ENCODE measurements at places on chromosomes 6 and 20.

DNA sequence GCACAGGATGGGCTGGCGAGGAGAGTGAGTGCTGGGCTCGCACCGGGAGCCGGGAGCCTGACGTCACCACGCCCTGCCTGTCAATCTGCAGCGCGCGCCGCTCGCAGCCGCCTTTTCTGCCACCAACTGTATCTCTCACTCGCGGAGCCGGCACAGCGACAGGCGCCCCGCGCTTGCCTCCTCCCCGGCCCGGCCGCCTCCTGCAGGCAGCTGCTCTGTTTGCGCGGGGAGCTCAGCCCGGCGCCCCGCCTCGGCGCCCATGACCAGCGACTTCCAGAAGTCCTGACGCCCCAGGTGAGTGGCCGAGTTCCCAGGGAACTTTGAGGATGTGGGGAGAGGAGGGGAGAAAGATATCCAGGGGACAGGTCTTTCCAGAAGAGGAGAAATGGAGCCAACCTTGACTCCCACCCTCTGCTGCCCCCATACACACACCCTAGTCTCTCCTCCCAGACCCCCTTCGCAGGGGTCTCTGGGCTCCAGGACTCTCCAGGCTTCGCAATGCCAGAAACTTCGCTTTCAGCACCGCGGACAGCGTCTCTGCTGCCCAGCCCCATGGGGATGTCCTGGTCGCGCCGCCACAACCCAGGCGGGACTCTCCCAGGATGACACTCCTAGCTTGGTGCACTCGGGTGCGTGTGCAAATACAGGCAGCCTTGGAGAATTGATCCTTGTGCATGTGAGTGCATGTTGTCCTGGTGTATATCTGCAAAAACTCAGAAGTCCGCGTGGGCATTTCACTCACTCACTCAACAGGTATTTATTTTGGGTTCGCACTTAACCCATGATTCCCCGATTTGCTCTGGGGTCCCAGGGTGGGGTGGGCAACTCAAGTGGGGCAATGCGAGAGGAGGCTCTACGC, at the start of gene GPR6:
TSS of gene GPR6 (plus strand) at position 138 of the 859 bp plus-strand sequence. CDS start 802 bp downstream, outside the sequence.
- peak; percentile 74 for DNase-seq

- DNase-seq, result no peak
Observed at GRCh38 chr20:53941680-53942471, 128.5 kb downstream of the BCAS1 start.

DNA sequence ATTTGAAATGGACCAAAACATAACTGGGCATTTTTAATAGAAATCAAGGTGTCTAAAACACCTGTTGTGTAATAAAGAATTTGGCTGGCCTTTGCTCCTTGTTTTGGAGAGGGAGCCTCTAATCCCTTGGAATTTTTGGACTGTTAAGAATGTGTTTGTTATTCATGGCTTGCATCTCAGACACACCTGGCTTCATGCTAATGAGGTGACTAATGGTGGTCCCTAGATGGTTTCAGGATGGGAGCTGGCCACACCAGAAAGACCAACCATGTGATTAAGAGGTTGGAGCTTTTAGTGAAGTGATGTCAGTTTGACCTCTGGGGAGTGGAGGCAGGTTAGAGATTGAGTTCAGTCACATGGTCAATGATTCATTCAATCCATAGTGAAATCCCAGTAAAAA, 328.4 kb downstream of the DHX35 start:
- no peak for DNase-seq

- DNase-seq, result no peak
Observed at GRCh38 chr20:47088335-47088734, 193.7 kb downstream of the EYA2 start.

GRCh38 chr6:113203715-113204110, 653.4 kb upstream of the MARCKS start:
- no peak for DNase-seq

- DNase-seq, result no peak
Observed at GRCh38 chr6:82861121-82861520, 204.5 kb downstream of the UBE3D start.

DNA sequence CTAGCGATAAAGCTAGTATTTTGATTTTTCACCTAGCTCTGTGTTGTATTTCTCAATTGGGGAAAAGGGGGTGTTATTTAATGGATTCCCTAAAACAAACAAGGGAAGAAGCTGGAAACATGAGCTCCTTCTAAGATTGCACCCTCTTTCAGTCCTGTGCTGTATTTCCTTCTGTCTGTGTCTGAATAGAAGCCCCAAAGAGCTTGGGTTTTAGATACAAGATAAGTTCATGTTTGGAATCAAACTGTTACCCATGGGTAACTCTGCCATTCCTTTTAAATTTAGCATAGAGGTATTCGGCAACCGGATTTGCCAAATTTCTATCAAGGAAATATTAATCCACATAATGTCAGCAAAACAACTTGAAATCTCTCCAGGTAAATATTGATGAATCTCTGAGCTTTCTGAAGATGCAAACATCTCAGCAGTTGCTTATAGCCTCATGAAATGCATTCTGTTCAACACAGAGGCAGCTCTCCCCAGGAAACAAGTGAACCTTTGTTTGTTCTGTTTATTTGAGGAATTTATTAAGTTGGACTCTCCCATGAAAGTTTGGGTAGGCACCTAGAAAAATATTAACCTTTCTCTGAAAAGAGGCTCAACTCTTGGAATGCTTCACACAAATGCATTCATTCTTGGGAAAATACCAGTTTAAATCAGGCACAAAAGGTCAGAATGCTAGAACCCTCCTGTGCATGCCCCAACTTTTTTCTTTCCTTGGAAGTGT, 9.9 kb upstream of the SCGN start:
- DNase-seq, result no peak

DNA sequence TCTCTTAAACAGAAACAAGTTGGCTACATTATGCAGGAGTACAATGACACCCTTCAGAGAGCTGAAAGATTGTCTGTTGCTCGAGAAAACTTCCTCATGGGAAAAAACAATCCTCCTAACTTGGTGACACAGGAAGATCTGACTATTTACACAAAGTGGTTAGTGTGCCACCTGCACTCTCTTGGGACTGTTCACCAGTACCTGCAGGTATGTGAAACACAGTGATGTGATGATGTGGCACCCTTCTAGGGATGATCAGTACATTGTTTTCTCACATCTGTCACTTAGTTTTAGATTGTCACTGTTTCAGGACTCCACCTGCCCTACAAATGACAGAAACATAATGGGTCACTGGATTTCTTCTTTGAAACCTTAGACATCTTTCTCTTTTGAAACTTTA, 101.8 kb downstream of the CEP57L1 start:
- DNase-seq, result no peak

GRCh38 chr6:160882791-160883279, 108.7 kb upstream of the MAP3K4 start:
- DNase-seq, result no peak

- no peak for DNase-seq
Observed at GRCh38 chr20:54068966-54069365, 1.4 kb downstream of the BCAS1 start.

DNA sequence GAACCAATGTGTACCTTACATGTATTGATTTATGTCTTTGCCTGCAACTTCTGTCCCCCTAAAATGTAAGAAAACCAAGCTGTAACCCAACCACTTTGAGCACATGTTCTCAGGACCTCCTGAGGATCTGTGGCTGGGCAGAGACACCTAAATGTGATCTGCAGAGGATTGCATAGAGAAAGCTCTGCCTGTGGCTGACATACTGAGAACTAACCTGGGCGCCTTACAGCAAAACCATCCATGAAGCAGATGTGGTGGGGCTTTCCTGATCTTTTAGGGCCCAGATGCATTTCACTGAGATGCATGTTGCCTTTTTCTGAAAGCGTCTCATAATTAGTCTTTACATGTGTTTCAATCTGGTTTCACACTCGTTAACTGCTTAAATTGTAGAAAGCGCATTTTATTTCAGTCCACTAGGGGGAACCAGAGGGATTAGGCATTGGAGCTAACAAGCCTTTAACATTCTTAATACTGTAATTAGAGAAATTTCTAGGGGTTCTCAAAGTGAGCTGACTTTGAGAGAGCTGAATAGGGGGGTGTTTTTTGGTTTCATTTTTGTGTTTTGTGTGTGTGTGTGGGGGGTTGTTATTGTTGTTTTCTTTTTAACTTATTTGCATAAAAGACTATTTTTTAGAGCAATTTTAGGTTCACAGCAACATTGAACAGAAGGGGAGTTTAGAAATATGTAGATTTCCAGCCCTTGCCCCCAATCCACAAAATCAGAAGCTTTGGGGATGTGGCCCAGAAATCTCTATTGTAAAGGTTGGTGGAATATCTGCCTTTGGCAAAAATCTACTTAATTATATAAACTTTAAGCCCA, 50.9 kb upstream of the FAM184A start:
- DNase-seq, result peak; percentile 61

DNA sequence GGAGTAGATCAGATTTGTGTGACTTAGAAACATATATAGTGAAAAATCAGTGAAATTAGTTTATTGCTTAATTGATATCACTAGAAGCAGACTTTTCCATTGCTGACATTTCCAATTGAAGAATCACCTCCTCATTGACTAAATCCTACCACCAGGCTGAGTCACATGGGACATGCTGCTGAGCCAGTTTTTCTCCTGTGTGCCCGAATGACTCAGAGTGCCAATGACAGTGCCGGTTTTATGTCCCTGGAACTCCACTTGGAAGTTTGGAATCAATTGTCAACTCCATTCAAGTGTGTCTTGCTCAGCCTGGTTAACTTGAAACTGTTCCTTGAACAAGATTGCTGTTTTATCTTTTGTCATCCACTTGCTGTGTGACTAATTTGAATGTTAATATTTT, 316.1 kb upstream of the PRDM1 start:
- DNase-seq, result no peak

GRCh38 chr20:50658804-50659380, 32.5 kb downstream of the RIPOR3 start:
- DNase-seq, result no peak

- DNase-seq, result no peak
Observed at GRCh38 chr6:89087881-89088280, 7.3 kb downstream of the PNRC1 start.

DNA sequence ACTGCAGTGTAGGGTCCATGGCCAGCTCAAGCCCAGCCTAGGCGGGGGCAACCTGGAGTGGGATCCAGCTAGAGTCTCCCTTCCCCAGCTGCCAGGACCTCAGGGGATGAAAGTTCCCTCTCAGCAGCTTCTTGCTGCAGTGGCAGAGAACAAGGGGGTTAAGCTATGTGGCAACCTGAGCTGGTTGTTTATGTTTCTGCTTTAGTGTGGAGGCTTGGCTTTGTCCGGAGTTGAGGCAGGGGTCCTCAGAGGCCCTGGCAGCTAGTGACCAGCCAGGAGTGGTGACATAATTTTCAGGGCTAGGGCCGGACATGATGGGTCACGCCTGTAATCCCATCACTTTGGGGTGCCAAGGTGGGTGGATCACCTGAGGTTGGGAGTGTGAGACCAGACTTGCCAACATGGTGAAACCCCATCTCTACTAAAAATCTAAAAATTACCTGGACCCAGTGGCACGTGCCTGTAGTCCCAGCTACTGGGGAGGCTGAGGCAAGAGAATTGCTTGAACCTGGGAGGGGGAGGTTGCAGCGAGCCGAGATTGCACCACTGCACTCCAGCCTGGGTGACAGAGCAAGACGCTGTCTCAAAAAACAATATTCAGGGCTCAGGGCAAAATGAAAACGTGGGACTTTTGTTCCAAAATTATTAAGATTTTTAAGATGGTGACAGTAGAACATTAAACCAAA, 8.5 kb upstream of the PCIF1 start:
- DNase-seq, result no peak

DNA sequence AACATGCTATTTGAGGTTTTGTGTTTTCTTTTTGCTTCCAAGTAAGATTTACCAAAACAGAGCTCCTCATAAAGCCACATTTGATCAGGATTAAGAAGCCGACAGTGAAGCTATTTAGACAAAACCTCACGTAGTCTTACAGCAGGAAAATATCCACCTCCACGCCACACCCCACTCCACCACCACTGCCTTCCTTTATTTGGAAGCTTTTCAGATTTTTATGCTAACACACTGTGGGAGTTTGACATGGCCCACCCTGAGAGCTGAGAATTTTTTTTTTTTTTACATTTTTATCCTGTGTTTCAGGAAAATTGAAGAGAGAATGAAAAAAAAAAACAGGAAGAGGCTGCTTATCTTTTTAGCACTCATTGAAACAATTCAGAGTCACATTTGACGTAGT, 104.8 kb upstream of the MC3R start:
- no peak for DNase-seq

DNA sequence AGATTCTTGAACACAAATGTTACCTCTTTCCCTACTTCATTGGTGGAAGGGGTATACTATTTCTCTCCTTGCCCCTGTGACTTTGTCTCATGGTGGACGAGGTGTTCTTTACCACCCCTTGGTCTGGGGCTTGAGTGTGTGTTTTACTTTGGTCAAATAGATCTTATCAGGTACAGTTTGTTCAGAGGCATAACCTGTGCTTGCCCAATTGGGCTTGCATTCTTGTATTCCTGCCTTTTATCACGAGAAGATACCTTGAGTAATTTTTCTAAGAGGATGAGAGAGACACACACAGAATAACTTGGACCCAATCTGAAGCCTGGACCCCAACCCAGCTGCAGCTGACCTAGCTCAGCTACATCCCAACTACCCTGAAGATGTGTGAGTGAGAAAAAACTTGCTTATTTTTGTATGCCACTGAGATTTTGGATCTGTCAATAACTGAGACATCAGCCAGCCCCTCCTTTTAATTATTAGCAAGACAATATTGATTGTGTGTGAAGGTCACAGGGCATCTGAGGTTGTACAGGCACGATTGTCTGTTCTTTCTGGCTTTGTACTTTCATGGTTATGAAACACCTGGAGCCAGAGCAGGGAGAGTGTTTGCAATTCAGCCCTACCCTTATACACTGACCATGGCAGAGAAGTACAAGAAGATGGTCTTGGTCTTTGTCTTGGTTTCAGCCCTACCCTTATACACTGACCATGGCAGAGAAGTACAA, 204.7 kb upstream of the SLC35B3 start:
- DNase-seq, result no peak

DNA sequence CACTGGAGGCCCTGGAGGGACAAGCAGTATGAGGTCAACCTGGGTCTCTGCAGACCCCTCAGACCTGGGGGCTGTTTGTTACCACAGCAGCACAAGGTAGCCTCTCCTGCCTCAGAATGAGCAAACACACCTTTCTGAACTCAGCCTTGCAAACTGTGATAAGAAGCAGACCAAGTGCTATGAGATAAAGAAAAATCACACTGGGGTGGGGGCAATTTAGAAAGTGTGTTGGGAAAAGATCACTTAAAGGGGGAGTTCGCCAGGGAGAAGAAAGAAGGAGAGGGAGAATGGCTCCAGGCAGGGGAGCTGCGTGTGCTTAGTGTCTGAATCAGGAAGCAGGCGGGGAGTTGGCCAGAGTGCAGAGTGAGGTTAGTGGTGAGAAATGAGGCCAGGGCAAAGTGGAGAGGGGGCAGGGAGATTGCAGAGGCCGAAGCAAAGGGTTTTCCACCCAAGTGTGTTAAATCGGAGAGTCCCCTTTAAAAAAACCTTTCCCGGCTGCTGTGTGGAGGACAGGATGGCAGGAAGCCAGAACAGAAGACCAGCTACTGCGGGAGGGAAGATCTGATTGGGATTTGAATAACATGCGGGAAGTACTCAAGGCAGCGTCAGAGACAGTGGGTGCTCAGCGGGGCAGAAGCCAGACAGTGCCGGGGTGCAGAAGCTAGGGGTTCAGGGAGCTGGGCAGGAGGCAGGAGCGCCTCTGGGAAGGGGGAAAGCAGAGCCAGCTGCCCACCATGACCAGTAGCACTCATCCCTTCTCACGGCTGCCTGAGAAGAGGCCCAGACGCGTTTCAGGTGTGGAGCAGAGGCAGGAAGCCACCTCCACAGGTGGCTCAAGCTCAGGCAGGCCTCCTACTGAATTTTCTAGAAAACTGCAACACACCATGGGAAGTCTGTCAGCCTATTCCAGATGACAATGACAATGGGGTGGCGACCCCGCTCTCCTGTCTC, 9.0 kb downstream of the ADA start:
- peak; percentile 44 for DNase-seq
